HS-27A (cell line): ENCODE measurements at places on chromosomes 12 and 14.

DNA sequence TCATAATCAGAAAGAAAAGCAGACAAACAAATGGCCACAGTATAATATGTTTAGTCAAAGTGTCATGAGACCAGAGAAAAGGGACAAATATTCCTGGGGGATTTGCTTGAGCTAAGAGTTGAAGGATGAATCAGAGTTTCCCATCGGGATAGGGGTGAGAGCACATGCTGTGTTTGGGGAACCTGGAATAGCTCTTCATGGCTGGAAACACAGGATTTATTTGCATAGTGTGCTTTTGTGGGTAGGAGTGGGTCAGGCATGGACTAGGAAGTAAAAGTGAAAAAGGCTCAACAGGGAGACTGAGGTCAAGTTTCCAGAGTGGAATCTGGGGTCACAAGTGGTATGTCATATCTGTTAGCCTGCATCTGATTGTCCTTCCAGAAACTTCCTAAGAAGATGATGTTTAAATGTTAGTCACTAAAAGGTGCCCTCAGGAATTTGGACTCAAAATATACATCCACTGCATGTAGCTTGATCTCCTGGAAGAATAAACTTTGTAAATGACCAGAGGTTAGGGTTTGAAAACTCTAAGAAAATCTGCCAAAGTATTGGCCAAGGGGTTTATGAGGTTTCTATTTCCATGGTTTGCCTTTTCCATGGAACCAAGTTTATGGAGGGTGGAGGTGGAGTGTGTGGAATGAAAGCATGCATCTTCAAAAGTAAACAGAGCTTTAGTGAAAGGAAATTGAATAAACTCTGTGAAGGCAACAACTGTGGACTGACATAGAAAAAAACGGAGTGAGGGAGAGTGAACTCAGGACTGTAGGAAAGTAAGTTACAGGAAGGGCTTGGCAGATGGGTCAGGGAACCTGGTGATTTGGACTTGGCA, 344.6 kb downstream of the C12orf75 start:
- DNase-seq = no peak

GRCh38 chr12:953776-954175, 4.3 kb upstream of the RAD52 start:
- DNase-seq = peak; percentile 82

DNA sequence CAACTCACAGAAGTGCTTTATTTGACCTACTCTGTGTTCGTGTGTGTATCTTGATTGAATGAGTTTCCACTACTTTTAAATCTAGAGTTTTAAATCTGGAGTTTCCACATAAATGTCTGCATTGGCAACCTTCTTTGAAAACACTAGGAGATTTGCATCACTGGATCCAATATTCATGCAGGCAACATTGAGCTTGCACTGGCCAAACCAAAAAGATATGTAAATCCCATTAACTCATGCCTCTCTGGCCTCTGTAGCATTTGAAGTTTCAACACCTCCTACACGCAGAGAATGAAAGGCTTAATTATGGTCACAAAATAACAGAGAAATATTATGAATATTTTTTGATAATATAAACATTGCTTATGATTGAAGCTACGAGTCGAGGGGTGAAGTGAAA, 178.6 kb downstream of the DUSP6 start:
- DNase-seq = no peak

DNA sequence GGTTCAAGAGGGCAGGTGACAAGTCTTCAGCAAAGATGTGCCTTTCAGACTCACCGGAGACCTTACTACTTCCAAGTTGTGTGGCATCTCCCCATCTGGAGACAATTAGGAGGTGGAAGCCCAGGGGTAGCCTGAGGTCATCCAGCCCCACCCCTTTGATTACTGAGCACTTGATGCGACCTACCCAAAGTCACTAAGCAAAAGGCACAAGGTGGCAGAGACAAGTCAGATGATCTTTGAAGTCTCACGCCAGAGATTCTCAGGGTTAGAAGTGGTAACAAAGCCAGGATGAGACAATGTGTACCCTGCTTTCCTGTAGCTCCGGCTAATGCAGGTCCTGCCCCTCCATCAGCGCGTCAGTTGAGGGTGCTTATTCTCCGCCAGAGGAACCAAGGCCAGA, 1.4 kb upstream of the FOXN3 start:
- DNase-seq = no peak

GRCh38 chr14:23895480-23895879, 58.1 kb upstream of the DHRS4 start:
- DNase-seq = no peak

GRCh38 chr12:29591140-29592020, 93.9 kb upstream of the OVCH1 start:
- no peak for DNase-seq

DNA sequence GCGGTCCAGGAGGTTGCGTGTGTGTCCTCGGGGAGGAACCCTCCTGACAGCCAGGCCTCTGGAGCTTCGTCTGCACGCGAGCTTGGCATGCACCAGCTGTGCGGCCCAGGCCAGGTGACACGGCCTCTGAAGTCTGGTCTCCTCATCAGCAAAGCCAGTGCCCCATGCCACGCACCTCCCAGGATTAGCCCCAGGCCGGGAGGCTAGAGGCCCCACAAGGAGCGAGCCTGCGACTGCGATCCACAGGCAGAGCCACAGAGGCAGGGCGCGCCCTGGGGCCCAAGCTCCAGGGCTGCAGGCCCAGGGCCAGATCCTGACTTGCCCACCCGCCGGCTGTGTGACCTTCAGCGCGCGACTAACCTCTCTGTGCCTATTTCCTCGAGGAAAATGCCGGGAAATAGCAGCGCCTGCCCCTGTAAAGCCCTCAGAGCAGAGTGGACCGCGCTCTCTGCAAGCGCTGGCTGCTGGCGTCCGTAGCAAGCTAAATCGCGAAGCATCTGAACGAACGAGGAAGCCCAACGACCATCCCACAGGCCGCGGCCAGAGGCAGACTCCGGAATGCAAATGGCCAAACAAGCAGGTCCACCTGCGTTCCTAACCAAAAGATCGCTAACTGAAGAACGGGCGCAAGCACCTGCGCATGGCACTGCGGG, 492 bp upstream of the BTBD6 start:
- DNase-seq = no peak

DNA sequence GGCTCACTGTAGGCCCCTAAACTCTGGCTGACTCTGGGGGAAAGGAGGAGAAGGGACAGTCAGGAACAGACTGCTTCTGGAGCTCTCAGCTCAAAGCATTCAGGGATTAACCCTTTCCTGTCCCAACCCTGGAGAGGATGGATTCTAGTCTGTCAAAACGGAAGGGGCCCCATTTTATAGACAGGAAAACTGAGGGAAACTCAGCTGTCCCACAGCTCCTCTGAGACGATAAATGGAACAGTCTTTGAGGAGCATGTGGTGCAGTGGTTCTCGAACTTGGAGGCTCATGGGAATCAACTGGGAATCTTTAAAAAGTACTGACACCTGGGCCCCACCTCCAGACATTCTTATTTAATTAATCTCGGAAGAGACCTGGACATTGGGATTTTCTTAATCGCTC, 23.7 kb downstream of the SRRM4 start:
- DNase-seq = no peak

GRCh38 chr12:110853836-110854235, 7.0 kb downstream of the CCDC63 start:
- no peak for DNase-seq

DNA sequence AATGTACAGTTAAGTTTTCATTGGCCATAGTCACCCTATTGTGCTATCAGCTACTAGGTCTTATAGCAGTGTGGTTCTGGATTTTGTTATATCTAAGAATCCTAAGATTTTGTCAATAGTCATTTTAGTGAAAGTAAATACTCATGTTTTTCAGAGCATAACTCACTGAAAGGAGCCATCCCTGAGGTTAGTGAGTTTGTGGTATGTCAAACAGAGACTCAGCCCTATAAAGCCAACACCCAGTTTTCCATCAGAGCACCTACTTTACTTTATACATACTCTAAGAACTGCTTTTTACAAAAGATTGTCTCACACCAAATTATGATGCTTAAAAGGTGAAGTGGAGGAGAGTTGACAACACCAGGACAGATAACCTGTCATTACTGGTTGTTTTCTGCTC, 686.3 kb upstream of the LRFN5 start:
- DNase-seq = no peak

GRCh38 chr14:53458368-53458814, 305.3 kb upstream of the DDHD1 start:
- peak; percentile 66 for DNase-seq

- no peak for DNase-seq
Observed at GRCh38 chr14:64324461-64324860, 30.3 kb upstream of the ESR2 start.

GRCh38 chr12:72077111-72077820, 138.6 kb downstream of the TPH2 start:
- no peak for DNase-seq

DNA sequence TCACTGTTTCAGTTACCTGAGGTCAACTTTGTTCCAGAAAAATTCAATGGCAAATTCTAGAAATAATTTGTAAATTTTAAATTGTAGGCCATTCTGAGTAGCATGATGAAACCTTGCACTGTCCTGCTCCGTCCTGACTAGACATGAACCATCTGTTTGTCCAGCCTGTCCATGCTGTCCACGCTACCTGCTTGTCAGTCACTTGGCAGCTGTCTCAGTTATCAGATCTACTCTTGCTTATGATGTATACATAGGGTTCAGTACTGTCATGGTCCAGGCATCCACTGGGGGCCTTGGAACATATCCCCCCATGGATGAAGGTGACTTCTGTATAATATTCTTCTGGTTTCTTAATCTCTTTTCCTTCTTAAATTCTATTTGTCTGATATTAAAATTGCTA, 14.1 kb upstream of the EVL start:
- no peak for DNase-seq

- DNase-seq = no peak
Observed at GRCh38 chr12:29164477-29165393, 15.7 kb downstream of the FAR2 start.

- DNase-seq = no peak
Observed at GRCh38 chr12:484096-484495, 24.4 kb downstream of the B4GALNT3 start.

DNA sequence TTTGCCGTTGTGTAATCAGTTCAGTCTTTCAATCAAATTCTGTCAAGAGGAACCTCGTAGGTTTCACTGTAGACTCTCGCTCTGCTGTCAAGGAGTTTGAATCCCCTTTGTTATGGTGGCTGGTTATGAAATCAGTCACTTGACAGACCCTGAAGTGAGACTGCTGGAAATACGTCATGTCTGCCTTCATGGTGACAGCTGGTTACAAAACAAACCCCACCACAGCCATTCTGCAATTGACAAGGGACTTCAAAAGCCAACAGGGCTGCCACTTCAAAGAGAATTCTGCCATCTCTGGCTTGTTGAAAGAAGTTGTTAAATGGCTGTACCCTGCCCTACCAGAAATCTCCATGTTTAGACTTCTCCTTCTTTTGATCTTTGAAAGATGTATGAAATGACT, 286.9 kb downstream of the ERC1 start:
- DNase-seq = no peak
